ENCODE measurements at places on chromosomes 4 and X.

- no peak for DNase-seq
Measured at GRCh38 chrX:69493766-69494165, 10.4 kb upstream of the NALF2 start.

DNA sequence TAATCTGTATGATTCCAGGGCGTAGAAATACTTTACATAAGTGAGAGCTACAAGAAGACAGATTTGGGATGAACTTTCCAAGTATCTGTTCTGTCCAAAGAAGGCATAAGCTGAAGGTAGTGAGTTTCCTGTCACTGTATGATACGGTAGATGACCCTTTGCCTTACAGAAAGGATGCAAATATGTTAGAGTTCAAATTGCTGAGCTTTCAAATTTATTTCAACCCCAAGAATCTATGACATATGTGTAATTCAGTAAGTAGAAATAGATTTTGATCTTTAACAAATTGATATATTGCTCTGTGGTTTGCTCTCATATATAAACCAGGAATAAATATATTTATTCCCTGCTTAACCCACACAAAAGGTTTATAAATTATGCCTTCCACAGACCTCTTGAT lies 16.5 kb downstream of the DIPK2B start:
- DNase-seq = no peak

GRCh38 chr4:47075262-47075661 lies 43.9 kb downstream of the GABRB1 start:
- DNase-seq = no peak

DNA sequence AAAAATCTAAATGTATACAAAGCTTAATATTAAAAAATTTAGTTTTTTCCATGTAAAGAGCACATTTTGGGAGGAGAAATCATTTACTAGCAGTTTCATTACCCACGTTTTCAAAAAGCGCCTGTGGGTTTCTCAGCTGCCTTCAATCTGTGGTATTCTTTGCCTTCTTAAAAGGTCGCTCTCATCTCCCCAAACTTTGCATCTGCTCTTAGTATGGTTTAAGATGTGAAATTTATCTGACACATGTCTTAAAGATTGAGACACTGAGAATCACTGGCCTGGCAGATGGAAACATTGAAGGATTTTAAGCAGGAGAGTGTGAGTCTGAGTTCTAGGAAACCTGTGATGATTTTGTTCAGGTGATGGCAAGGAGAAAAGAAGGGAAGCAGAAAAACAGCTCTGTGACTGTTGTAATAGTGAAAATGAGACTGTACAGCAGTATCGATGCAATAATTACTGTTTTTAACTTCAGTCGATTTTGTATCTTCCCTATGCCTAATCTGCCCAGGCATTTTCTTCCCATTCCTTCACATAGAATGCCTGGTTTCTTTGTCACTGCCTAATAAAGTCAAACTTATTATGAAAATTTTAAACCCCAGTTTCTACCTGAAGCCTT lies 75.9 kb downstream of the PAQR3 start:
- no peak for DNase-seq

- no peak for DNase-seq
Measured at GRCh38 chr4:121669163-121669550, 27.6 kb downstream of the ANXA5 start.

GRCh38 chrX:107154787-107155620 lies 36.4 kb upstream of the RBM41 start:
- DNase-seq = no peak

- DNase-seq = no peak
Measured at GRCh38 chr4:7971881-7972500, 32.3 kb upstream of the AFAP1 start.

DNA sequence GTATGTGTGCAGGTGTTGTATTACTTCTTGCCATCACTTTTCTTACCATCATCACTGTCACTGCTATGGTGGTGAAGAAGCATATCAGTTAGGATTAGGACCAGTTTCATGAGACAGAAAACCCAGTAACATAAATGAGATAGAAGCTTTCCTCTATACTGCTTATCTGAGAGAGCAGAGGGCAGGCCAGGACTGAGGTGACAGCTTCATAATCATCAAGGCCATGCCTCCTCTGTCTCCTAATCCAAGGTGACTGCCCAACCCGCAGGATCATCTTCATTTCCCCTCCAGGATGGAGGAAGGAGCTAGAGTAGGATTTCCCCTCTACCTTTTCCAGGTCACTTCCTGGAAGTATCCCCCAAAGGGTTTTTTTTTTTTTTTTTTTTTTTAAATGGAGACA lies 35.4 kb downstream of the TMEM131L start:
- no peak for DNase-seq

- DNase-seq = no peak
Measured at GRCh38 chr4:152304220-152304619, 231.7 kb downstream of the FBXW7 start.

- no peak for DNase-seq
Measured at GRCh38 chrX:40449956-40450706, 130.6 kb upstream of the ATP6AP2 start.

- no peak for DNase-seq
Measured at GRCh38 chr4:175539498-175539897, 272.6 kb downstream of the GPM6A start.

GRCh38 chr4:5337731-5338130 lies 286.5 kb downstream of the STK32B start:
- no peak for DNase-seq

DNA sequence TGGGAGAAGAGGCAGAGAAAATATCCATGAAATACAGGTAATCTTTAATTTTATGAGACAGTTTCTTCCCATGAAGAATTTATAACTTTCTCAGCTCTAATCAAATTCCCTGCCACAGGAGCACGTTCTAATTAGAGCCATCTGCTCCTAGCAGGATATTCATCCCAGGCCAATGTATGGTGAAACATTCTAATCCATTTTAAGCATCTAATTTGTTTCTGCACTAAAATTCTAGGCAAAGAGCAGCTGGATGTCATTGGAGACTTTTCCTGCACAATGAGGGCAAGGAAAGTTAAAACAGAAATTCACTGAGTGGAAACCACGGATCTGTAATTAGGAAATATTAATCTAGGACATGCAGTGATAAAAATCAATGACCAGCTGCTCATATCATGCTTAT lies 107.7 kb upstream of the ZFP42 start:
- no peak for DNase-seq

DNA sequence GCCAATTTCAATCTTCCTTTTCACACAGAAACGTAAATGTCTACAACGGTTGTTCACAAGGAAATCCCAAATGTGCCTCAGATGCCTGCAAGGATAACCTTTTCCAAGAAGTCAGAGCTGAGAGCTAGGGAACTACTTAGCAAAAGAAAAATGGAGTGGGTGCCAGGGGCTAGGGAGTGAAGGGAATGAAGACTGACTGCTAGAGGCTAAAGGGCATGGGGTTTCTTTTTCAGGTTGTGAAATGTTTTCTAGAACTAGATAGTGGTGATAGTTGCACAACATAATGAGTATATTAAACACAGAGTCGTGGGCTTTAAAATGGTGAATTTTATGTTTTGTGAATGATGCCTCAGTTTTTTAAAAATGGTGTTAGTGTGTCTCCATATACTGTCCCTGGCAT lies 53.4 kb downstream of the CD99L2 start:
- DNase-seq = no peak

GRCh38 chr4:158285429-158286216 lies 75.3 kb downstream of the TMEM144 start:
- no peak for DNase-seq

- no peak for DNase-seq
Measured at GRCh38 chr4:2247128-2248043, 5.5 kb upstream of the HAUS3 start.

All from activated T-helper 1 cell treated with Interleukin-2 at 50 U/mL for 16 hours (primary cell).